ENCODE measurements at places on chromosomes 16 and 17. TPM values are rescaled to one million over a fixed set of nuclear protein-coding genes. Genes with fewer than 3 reads are reported as not detected.

- DNase-seq = no peak
Measured at GRCh38 chr16:23104032-23104955, 45.0 kb downstream of the USP31 start.

GRCh38 chr17:20103454-20104446, 94.6 kb downstream of the SPECC1 start:
- DNase-seq = no peak

DNA sequence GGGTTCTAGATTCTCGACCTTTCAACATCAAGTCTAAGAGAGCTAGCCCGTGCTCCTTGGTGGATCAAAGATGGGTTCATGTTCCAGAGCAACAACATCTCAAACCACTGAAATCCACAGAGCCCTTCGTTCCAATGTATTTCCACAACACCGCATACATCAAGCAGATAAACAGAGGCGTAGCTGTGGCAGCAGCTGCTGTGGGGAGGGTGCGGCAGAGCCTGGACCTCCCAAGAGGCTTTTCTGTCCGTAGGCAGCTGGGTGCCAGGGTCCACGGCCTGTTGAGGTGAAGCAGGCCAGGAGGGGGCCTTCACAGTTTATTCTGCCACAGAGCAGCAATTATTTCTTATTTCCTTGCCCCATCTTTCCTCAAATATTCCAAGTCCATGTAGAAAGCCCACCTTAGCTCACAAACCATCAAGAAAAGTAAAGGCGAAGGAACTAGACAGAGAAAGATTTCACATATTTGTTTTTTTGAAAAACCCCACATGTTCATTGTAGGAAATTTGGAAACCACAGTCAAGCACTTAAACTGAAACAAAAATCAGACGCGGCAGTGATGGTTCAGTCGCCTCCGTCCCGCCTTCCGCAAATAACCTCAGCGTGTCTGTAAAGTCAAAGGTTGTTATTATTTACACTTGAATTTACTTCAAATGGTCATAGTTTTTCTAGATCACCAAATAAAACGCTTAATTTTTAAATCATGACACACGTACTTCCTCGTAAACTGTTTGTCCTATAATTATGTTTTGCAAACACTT, 144.6 kb upstream of the FOXF1 start:
- no peak for DNase-seq

DNA sequence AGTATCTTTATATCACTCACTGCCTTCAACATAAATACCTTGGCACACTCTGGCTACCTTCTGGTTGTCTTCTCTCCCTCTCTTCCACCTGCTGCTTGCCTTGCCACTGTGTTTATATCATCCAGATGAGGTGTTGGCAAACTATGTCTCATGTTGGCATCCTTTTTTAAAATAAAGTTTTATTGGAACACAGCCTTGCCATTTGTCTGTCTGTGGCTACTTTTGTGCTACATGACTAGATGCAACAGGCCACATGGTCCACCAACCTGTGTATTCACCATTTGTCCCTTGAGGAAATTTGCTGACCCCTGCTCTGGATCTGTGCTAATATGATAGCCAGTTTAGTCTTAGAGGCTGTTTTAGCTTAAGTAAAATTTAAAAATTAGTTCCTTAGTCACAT, 36.8 kb downstream of the NSRP1 start:
- no peak for DNase-seq

GRCh38 chr16:28537964-28538732, 626 bp downstream of the NUPR1 start:
- DNase-seq = no peak

DNA sequence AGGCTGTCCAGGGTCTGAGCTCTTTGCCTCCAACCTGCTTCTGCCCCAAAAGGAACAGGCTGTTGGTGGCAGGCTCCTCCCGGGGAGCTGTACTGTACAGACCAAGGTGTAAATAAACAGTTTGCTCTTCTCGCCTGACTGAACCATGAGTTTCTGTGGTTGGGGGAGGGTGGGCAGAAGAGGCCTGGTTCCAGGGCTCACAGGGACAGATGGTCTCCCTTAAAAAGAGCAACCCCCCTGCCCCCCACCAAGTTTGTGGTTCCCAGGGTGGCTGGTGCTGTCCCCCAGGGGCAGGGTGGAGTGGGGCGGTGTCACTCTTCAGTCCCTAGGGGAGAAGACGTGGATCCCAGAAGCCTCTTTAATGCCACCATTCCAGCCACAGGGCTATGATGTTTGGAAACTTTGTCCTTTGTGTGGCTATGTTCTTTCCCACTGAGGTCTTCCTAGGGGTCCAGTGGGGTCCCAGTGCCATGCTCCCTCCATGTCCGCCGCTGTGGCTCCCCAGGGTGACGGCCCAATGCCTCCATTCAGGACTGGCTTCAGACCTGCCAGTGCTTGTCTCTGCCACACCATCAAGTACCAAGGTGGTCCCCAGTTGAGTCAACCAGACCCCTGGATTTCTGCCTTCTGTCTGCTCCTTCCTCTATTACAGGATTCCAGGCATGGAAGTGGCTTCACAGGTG, 146.7 kb downstream of the RAB11FIP4 start:
- DNase-seq = peak; percentile 51

DNA sequence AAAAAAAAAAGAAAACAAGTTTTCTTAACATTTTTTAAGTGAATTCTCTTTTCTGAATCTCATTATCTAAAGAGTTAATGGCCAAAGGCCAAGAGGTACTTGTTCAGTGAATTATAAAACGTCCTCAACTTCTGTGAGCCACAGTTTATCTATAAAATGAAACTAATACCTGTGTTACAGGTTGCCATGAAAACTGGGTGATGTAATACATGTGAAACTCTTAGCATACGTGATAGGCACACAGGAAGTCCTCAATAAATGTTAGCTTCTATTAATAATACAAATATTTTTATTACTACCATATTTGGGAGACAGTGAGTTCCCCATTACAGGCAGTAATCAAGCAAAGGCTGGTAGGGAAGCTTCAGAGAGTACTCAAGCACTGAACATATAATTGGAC, 13.5 kb upstream of the INPP5K start:
- no peak for DNase-seq

GRCh38 chr16:1772362-1772907, at the start of gene EME2:
Gene EME2 (plus strand): TSS chr16:1772810. CDS start chr16:1773228, 418 bp downstream.
- DNase-seq = no peak

DNA sequence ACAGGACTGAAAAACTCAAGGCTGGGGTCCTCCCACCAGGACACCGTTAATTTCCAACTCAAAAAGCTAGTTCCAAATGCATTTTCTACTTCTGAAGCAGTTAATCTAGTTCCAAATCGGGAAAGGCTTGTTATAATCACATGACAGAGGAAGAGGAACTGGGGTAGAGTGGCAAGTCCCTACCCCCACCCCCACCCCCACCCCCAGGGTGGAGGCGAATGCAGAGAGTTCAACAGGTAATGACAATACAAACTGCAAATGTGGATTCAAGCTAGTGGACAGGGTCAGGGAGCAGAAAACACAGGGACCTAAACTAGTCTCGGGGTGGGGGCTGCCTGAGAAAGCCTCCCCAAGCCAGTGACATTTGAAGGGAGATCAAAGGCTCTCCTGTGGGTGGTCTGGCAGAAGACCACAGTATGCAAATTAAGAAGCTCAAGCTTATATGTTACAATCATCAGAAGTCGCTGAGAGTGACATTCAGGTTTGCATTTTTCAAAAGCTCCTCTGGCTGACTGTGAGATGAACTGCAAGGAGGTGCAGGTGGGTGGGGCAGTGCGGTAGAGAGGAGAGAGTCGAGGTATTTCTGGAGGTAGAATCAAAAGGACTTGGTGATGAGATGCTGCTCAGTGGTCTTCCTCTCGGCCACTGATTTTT, 56.4 kb upstream of the SLC25A19 start:
- DNase-seq = no peak

DNA sequence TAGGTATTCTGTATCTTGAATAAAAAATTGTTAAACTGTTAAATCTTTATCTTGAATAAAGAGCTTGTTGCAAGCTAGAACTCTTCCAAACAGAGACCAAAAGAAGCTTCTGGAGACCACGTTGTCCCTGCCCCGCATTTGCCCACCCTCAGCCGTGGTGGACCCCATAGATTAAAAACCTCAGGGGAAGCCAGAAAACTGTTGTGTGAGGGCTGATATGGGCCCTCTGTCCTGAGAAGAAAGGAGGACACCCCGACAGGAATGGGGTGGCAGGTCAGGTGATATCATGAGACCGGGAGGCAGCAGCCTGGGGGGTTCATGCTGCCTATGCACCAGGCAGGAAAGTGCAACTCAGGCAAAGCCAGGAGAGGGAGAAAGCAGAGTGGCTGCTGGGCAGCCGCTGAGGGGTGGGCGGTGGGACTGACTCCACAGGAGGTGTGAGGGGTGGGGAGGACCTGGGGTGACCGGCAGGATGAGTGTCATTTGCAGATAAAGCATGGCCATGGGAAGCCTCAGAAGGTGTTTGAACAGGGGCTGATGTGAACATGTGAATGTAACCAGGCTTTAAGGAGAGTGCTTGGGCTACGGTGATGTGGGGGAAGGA, 147.8 kb downstream of the IRF8 start:
- DNase-seq = no peak

DNA sequence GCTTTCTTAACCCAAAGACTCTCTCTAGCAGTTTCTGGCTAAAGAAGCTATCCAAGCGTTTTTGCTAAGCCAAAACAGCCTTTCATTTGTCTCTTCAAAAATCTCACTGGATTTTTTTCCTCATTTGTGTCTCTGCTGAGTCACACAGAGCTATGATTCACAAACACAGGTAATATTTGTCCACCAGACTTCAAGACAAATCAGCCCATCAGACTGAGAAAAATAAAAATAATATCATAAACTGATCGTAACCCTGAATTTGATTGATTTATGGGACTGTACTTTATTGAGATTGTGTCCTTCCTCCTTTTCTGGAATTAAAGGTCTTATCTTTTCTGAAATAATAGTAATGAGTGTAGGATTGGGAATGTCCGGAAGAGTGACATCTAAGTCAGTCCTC, 25.8 kb downstream of the TRIM16 start:
- DNase-seq = peak; percentile 57

The C16orf46 gene
- total RNA-seq = 1.7 TPM

The CTRB1 gene
- total RNA-seq = not detected

The KCTD19 gene
- 0.25 TPM for total RNA-seq

The ABCA10 gene
- 0.55 TPM for total RNA-seq

The HEATR9 gene
- not detected for total RNA-seq

The CALB2 gene
- not detected for total RNA-seq

The TEPSIN gene
- total RNA-seq = 9.4 TPM

The EME1 gene
- 0.55 TPM for total RNA-seq

The TBC1D28 gene
- total RNA-seq = not detected
